ENCODE measurements at places on chromosomes 5 and 9.

- DNase-seq = no peak
Observed at GRCh38 chr9:14881006-14881405, 29.2 kb downstream of the FREM1 start.

DNA sequence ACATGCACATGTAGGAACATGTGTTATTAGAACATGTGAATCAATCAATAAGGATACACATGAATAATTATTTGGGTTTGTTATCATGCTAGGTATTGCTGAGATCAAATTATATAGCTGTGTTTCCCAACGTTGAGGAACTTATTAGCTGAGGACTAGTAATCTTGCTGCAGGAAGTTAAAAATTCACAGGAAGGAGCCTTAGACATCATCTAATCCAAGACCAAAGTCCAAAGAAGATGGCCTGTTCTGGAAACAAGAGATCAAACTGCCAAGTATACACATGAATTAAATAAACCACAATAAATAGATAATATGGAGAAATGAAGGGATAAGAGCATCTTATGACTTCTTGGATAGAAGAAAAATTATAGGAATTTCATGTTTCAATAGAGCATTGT, 19.9 kb downstream of the POU5F2 start:
- DNase-seq = no peak

GRCh38 chr9:88753691-88754367, 218.9 kb downstream of the NXNL2 start:
- DNase-seq = no peak

DNA sequence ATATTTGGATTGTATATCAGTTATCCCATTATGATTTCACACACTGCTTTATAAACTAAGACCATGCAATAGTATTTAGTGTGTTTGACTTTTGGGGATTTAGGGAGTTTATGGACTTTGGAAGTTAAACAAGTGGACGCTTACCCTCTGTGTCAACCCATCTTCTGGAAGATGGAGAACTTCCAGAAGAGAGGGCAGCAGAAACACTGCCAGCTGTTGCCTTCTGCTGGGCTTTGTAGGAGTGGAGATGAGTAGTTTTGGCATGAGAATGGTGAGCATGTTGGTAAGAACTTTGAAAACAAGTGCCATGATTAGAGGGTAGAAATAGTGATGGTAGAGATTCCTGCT, 2.2 kb downstream of the DNAJC25 start:
- DNase-seq = no peak

- DNase-seq = no peak
Observed at GRCh38 chr9:114303571-114303970, 19.3 kb upstream of the ORM1 start.

GRCh38 chr9:35920051-35920620, 10.8 kb downstream of the SPAAR start:
- no peak for DNase-seq

DNA sequence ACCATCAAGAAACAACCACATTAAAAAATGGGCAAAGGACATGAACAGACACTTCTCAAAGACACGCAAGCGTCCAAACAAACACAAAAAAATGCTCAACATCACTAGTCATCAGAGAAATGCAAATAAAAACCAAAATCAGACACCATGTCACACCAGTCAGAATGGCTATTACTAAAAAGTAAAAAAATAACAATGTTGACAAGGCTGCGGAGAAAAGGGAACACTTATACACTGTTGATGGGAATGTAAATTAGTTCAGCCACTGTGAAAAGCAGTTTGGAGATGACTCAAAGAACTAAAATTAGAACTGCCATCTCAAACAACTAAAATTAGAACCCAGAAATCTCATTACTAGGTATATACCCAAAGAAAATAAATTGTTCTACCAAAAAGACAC, 80.4 kb downstream of the CAAP1 start:
- DNase-seq = no peak

GRCh38 chr5:56176155-56176798, 56.9 kb downstream of the ANKRD55 start:
- DNase-seq = no peak

DNA sequence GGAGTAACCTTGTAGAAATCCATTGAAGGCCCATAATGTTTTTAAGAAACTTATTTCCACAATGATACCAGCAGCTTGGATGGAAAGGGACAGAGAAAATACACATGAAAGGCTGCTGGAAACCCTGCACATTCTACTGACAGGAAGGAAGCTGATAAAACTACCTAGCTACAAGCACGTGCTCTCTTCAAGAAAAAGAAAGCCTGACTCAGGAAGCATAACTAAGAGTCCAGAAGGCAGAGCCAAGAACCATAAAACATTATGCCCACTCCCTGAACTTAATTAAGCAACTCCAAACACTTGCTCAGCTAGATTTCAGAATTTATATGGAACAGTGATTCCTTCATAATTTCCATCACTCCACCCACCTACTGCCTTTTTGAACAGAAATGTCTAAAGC, 430.8 kb downstream of the SEMA5A start:
- DNase-seq = no peak

DNA sequence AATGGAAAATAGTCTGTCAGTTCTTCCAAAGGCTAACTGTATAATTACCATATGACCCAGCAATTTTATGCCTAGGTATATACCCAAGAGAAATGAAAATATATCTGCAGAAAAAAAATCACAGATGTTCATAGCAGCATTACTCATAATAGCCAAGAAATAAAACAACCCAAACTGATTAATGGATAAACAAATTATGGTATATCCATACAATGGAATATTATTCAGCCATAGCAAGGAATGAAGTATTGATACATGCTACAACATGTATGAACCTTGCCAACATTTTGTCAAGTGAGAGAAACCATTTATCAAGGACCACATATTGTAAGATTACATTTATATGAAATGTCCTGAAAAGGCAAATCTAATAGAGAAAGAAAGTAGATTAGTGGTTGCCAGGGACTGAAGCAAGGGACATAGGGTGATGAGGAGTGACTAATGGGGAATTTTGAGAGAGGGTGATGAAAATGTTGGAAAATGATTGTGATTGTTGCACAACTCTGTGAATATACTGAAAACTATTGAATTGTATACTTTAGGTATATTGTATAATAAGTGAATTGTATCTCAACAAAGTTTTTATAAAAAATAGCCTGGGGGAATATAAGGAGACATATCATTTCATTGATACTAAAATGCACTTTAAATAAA, 114.4 kb downstream of the PBX3 start:
- DNase-seq = no peak

DNA sequence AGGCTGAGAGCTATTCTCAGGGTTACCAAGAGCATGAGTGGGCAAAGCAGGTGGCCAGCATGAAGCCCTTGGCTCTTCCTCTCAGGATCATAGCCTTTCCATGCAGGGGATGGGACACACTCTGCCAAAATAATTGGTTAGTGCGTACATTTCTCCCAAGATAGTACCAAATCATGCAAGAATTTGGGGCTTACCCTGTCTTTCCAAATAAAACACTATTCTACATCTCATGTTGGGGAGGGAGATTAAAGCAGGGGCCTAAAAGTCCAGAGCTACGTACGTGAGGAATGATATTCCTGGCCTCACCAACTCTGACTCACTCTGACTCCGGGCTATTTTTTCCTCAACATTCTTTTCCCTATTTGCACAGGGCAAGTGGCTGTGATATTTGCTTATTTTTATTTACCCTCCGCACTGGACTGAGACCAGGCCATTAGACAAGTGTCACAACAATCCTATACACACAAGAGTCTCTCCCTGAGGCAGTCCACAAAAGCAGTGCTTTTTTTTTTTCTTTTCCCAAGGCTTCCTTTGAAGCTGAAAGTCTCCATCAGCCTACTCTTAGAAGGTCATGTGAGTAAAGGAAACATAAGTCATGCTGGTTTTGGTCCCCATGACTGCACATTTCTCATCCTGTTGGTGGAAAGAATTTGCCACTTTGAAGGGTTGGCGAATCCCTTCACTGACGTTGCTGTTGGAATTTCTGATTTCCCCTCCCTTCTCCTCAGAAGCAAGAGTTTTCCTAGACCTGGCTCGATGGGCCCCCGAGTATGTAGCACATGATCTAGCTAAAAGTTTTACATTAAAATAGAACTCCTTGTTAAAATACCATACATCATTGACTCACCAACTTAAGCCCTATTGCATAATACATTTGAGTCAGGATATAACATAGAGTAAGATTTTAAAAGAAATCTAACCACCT, 40.0 kb downstream of the TMEM252 start:
- DNase-seq = no peak

DNA sequence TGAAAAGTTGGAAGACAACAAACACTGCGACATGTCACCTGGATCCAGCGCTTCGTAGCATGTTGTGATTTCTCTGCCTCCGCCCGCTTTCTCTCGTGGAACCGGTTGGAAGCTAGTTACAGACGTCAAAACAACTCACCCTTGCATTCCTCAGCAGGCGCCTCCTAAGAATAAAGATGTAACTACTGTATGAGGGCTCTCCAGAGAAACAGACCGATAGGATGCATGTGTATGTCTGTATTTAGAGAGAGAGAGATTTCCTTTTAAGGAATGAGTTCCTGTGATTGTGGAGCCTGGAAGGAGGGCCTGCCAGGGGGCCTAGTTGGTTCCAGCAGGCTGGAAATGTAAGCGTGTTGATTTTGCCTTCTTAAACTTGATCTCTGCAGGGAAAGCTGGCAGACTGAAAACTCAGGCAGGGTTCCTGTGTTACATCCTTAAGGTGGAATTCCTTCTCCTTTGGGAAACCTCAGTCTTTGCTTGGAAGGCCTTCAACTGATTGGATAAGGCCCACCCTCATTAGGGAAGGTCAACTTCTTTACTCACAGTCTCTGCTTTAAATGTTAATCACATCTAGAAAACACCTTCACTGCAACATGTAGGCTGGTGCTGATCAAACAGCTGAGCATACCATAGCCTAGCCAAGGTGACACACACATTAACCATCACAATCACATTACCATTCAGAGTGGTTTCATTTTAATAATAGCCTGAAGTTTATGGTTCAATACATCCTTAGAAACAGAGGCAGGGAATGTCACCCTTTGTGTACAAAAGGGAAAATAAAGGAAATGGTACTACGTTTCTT, 163.8 kb downstream of the SYK start:
- no peak for DNase-seq

DNA sequence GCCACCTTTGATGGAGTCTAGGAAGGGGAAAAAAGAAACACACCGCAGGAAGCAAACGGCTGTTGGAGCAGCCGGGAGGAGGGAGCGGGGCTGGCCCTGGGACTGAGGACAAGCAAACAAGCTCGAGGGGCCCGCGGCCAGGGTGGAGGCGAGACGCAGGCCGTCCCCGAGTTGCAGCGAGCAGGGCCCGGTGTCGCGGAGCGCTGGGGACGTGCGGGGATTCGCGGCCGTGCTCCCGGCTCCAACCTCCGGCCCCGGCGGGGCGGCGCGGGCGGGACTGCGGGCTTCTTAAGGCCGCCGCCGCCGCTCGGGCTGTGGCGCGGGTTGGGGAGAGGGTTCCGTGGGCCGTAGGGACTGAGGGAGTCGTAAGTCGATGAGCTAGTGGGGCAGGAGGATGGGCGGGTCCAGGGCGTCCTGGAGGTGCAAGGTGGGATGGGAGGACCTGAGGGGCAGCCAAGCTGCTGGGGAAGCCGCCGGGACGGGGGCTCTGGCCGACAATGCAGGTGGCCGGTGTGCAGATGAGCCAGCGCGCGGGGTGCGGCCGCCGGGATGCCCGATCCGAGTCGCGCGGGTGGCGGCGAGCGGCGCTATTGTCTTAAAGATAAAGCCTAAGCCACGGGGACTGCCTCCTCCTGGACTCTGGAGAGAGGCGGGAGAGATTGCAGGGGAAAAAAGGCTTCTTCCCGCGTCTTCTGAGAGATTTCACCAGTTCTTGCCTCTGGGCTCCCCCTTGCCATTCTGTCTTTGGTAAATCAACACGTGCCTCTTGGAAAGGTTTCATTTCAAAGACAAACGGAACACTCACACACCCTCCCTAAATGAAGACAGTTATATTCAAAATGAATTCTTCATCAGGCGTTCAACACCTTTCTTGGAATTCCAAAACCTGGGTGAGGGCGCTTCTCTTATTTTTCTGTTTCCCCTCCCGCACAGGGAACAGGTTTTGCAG, 1.6 kb upstream of the HAPLN1 start:
- no peak for DNase-seq

DNA sequence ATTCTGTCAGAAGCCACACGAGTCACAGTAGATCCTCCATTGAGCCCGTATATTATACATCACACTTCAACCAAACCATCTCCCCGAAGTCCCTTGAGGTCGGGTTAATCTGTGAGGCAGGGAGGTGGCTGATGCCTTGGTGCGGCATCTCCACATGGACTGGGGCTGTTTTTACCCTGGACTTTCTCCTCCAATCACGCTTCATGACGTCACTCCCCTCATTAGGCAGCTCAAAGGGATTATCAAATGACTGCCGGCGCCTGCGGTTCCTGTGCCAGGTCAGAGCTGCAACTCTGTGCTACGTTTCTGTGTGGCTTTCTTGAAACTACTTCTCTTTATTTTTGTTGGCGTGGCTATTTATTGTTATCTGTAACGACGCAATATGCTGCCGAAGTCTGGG, 53.7 kb downstream of the TMOD1 start:
- DNase-seq = no peak

- DNase-seq = no peak
Observed at GRCh38 chr5:168076561-168076991, 214.9 kb upstream of the WWC1 start.

DNA sequence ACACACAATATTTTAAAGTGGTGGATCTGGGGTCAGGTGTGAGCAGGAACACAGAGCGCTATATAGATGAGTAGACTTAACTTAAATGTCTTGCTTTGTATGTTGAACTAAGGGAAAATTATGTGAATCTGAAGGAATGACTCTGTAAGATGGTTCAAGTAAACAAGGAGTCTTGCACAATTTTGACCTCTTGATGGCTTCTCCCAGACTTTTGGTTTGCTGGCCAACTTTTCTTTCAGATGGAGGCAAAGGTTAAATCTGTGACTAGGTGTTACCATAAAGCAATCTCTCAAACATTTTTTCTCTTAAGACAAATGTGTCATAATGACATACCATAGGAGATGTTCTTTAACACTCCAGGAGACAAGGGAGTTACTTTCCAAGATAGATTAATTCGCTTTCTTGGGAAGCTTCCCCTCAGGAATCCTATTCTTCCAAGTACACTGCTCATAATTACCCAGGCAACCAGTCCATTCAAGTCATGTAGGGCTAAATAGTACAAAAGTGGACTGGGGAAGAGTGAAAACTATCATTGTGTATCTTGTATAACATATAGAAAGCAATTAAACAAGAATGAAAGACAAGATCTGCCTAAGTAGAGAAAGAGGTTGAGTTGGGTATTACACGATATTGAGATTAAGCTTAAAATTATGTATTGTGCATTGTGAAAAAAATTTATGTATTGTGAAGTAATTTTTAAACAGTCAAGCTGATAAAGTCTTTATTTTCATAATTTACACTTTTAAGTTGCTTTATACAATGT, 60.3 kb upstream of the SLC27A6 start:
- no peak for DNase-seq

Measured in stimulated activated CD4-positive, alpha-beta T cell treated with anti-CD3 and anti-CD28 coated beads, Interleukin-15, amount 100 ng/mL, for 1 hour (primary cell).